Kidney epithelial cell (primary cell): ENCODE measurements at places on chromosomes 4 and X.
A peak's percentile ranks its signal among the peaks of the same experiment; 100 is the strongest.

GRCh38 chrX:114582264-114582632 lies 1.6 kb upstream of the HTR2C start:
- no peak for DNase-seq

GRCh38 chrX:47583240-47583861 lies 1.1 kb downstream of the TIMP1 start:
- no peak for DNase-seq

DNA sequence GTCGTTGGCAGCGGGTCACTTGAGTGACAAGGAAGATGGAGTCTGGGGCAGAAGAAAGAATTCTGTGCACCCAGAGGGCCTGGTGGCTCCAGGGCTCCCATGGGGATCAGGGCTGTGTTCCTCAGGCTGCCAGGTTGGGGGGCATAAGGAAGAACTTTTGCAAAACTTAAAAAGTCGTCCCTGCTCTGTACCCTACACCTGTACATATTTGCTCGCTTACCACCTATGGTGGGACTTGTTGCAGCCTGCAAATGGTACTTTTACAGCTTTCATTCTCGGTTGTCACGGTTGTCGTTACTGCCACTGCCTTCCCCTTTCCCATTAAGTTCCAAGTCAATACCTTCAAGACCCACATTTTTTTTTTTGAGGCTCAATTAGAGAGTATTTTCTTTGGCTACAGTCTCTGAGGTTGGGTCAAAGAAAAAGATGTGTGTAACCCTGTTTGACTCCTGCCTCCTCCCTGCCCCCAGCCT lies 9.1 kb downstream of the ARX start:
- no peak for DNase-seq

DNA sequence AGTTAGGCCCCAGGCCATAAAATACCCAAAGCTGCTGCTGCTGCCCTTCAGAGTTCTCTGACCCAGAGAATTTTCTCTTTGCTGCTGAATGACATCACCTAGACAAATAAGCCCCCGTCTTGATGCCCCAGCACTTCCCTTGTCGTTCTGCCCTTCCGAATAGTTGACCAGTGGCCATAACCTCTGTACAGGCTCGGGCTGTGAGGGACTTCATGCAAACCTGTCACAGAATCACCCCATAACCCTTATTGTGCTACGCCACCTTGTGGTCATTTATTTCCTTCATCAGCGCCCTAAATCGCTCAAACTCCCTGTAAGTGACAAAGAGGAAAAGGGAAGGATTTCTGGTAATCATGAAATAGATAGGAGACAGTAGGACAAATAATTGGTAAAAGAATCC lies 18.8 kb downstream of the SPACA5 start:
- DNase-seq = no peak

DNA sequence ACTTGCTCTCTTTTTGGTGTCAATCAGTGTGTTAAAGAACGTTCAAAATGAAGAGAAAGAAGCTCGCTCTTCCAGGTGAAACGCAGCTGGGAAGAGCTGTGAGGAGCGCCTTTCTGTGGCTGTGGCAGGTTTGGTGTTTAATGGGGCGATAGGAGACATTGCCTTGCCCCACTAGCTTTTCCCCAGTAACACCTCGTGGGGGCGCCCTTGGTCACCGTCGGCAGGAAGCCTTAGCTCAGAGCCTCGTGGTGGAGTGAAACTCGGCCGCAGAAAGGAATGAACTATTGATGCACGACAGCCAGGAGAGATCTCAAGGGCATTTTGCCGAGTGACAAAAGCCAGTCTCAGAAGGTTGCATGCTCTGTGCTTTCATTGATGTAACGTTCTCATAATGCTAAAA lies 65.1 kb downstream of the GPR143 start:
- no peak for DNase-seq

- no peak for DNase-seq
Observed at GRCh38 chrX:107721318-107721717, 54.3 kb downstream of the TSC22D3 start.

- DNase-seq = no peak
Observed at GRCh38 chrX:375181-376036, 11.3 kb downstream of the PPP2R3B start.

GRCh38 chr4:22456291-22456690 lies 59.6 kb downstream of the ADGRA3 start:
- DNase-seq = no peak

DNA sequence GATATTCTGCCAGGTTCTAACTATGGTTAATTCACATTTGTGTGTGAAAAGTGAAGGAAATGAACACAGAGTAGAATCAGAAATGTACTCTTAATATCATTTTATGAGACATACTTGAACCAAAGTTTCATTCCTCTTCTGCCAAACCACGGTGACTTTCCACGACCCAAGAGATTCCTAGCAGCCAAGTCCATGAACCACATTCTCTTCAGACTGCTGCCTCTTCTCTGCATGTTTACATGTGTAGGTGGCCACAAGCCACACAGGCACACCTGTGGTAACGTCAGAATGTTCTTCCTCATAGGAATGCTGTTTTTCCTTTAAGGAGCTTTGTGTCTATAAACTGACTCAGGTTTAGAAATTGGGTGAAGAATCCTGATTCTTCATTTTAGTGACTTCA lies 1411.2 kb downstream of the RAPGEF2 start:
- DNase-seq = peak; percentile 9

DNA sequence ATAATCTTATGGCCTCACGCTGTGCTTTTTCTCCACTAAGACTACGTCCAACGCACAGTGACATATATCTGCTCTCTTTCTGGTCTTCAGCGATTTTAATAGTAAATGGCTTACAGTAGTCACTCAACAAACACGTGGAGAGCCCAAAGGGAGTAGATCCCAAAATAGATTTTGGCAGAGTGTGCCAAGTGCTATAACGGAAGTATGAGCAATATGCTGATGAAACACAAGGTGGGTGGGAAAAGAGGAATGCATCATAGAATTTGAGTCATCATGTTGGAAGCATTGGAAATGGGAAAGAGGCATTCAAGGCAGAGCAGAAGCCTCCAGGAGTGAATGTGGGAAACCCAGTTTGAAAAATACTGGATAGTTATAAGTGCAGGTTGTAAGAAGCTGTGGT lies 129.1 kb upstream of the LDB2 start:
- peak; percentile 48 for DNase-seq

DNA sequence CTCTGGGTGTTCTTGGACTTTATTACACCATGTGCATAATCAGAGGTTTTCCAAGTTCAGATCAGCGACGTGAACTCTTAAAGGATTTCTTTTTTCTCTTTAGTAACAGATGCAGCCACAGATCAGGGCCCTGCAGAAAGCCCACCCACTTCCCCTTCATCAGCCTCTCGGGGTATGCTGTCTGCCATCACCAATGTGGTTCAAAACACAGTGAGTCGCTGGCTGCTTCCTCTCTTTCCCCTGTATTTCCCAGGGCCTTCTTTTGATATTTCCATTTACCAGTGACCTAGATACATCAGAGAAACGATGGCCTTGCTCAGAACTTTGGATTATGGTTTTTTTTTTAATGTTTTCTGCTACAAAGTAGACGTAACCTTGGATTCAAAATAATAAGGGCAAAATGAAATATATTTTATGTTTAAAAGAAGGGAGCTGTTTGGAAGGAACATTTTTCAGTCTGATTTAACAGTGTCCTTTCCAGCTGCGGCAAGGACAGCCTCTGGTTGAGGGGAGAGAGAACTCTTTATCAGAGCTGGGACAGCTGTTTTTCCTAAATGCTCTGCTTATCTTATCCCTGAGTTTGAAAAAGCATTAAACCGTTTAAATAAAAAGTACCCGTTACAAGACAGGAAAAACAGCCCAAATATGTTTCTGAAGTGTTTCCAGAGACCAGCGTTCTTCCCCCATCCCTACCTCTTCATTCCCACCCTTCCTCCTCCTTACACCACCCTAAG lies 38.2 kb downstream of the FAM114A1 start:
- DNase-seq = no peak

GRCh38 chr4:57351731-57352130 lies 241.5 kb upstream of the IGFBP7 start:
- DNase-seq = no peak

- DNase-seq = no peak
Observed at GRCh38 chr4:24063731-24064130, 173.9 kb upstream of the PPARGC1A start.

DNA sequence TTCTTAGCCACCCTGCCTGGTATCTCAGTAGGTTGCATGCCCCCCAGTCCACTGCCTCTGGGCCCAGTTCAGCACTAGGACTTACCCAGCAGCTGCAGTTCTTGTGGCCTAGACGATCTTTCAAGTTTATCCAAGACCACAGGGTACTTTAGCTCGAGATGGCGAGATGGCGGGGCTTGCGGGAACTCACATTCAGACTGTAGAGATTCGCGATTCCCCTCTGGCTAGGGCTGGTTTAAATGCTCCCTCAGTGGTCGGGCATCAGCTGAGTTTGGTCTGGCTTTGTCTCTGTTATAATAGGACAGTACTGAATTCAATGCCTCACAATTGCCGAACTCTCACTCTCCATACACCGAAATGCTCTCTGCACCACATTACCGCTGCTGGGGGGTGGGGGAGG lies 18.4 kb upstream of the RFC1 start:
- no peak for DNase-seq

GRCh38 chr4:158610790-158611189 lies 60.9 kb downstream of the C4orf46 start:
- no peak for DNase-seq

DNA sequence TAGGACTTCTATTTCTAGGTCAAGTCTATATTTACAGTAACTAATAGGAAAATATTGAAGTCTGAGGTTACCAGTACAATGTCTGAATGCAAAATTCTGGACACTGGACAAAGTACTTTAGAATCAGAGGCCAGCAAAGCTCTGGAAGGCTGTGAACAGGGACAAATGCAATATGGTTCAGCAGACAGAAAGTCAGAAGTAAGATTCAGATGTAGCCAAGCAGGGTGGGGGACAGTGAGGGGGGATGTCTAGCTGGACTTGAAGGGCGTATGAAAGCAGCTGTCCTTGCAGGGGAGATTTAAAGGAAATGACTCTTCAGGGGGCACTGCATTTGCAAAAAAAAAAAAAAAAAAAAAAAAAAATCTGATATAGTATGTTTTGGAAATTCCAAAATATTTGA lies 2.9 kb downstream of the SORBS2 start:
- DNase-seq = no peak

DNA sequence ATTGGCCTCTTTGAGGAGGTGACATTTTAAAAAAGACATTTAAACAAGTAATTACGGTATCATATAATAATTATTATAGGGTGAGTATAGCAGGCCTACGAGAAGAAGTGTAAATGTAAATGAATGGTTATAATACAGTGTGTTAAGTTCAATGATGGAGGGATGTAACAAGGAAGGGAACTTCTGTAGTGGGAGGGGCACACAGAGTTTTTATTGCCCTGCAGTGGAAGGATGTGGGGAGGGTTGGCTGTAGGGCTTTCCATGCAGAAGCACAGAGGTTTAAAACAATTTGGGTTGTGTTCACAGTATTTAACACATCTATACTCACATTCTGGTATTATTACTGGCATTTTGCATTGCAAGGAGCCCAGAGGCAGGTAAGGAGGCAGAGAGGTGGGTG lies 41.1 kb downstream of the AFF1 start:
- no peak for DNase-seq

- no peak for DNase-seq
Observed at GRCh38 chr4:117293784-117294183, 208.4 kb upstream of the TRAM1L1 start.

- DNase-seq = no peak
Observed at GRCh38 chrX:154827194-154828015, 7.1 kb downstream of the SMIM9 start.

- DNase-seq = peak; percentile 9
Observed at GRCh38 chrX:131778269-131779218, 234.7 kb downstream of the OR13H1 start.

DNA sequence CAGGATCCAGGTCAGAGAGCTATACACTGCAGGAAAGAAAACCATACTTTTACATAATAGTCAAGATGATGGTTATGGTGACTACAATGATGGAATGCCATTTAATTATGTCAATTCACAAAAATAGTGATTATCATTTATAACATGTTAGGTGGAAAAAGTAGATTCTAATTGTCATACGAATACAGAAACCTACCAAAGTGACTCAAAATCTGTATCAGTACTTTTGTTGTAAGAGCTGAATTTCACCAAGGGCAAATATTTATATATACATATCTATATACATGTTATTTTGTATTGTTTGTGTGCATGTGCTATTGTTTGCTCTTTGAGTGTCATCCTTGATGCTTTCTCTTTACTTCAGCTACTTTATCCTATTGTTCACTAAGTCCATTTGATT lies 485.4 kb downstream of the INPP4B start:
- no peak for DNase-seq

DNA sequence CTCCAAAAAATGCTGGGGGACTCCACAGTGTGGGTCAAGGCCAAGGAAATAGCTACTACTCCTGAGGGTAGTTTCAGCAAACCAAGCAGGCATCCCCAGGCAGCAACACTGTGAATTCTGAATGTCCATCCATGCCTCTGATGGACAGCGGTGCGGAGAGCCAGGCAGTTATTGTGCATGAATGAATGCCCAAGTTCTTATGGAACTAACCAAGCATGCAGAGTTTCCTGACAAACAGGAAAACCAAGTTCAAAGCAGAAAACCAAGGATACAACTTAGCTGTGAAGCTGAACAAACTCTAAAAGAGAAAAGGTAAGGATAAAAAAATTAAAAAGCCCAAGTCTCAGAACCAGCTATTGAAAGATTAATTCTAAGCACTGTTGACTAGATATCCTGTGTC lies 642.6 kb upstream of the HS3ST1 start:
- no peak for DNase-seq

GRCh38 chr4:84494531-84494930 lies 4.6 kb downstream of the NKX6-1 start:
- no peak for DNase-seq

- DNase-seq = no peak
Observed at GRCh38 chr4:94126669-94127068, 81.0 kb upstream of the SMARCAD1 start.

DNA sequence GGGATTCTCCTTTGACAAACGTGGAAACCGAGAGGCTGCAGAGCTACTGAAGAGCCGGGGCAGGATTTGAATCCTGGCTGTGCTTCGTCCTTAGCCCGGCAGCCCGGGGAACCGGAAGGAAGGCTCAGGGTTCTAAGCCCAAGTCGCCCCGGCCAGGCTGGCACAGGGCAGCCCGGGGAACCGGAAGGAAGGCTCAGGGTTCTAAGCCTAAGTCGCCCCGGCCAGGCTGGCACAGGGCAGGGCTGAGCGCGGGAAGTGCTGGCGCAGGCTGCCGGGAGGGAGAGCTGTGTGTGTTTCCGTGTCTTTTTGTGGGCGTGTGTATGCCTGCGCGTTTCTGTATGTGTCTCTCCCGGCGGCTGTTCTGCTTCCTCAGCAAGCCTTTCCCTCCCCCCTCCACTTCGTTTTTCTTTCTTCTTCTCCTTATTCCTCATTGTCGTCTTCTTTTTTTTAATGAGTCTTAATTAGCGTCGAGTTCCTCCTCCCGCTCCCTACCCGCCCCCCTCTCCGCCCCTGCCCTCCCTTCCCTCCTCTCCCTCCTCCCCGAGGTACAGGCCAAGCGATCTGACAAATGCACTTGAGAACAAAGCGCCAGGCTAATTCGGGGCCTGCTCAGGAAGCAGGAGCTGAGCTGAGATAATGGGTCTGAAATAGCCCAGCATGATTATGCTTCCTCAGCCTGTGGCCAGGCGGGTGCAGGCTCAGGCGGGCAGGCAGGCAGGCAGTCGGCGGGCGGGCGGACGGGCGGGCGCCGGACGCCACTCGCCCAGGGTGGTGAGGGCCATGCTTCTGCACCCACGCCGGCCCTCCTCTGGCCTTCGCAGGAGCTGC lies 65.9 kb downstream of the EFNB1 start:
- DNase-seq = no peak
